Pancreas (tissue), 10 donors: ENCODE measurements at places on chromosomes 5 and 9.

GRCh38 chr5:76175821-76176403, 92.7 kb downstream of the SV2C start:
- no peak for DNase-seq

GRCh38 chr5:164005071-164005470, 499.7 kb downstream of the MAT2B start:
- DNase-seq = no peak

GRCh38 chr5:61704289-61704688, 372.2 kb downstream of the ZSWIM6 start:
- DNase-seq = no peak

GRCh38 chr5:168227973-168228615, 63.4 kb upstream of the WWC1 start:
- DNase-seq = no peak

- peak; percentile 32 for DNase-seq
Measured at GRCh38 chr5:1767524-1768282, 31.9 kb downstream of the MRPL36 start.

DNA sequence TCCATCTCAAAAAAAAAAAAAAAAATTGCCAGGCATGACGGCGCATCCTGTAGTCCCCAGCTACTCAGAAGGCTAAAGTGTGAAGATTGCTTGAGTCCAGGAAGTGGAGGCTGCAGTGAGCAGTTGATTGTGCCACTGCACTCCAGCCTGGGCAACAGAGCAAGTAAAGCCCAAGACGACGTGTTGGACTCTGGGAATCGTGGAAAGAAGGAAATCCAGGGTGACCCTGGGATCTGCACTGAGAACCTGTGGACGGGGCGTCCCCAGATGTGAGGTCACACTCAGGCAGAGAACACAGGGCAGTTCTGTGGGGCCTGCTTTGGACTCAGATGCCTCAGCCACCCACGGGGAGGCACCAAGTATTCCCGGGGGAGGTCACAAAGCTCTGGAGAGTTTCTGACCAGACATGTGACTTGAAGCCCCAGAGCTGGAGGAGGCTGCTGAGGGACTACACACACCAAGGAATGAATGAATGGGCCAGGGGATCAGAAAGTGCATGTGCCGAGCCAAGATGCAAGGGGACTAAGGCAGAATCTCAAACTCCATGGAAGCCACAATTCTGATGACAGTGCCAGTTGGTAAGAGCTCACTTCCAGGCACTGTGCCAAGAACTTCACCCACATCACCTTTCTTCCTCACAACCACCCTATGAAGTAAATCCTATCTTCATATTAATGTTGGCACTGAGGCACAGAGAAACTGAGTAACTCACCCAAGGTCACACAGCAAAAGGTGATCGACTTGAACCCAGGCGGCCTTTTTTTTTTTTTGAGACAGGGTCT, 12.9 kb downstream of the DYNC2I2 start:
- no peak for DNase-seq

- no peak for DNase-seq
Measured at GRCh38 chr9:79201636-79202035, 370.1 kb upstream of the TLE4 start.

DNA sequence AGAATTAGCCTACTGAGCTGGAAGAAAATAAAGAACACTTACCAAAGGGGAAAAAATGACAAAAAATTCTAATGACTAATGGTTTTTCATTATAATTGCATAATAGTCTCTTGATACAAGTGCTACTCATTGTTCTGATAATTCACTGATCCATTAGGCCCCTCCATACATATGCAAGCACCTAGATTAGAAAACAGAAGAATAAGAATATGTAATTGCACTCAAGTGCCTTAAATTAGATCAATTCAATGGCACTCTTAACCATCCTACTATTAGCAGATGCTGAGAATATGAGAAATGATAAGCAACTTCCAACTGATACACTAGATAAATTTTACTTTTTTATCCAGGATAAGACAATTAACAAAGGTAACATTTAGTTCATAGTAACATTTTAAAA, 440.9 kb upstream of the C9orf72 start:
- no peak for DNase-seq

GRCh38 chr5:124908581-124909451, 162.4 kb upstream of the ZNF608 start:
- DNase-seq = no peak

DNA sequence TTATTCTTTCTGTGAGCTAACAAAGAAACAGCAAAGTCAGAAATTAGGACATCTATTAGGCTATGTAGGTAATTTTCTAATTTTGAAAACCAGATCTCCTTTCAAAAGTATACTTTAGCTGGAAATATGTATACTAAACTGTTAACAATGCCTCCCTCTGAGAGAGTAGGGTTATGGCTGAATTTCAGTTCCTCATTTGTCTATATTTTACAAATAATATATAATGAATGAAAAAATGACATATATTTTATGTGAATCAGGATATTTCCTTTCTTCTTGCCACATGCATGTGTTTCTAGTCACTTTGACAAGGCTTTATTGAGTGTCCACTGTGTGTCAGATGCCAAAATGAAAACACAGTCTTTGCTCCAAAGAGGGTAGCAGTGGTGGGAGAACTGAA, 15.4 kb downstream of the HACD4 start:
- DNase-seq = no peak

DNA sequence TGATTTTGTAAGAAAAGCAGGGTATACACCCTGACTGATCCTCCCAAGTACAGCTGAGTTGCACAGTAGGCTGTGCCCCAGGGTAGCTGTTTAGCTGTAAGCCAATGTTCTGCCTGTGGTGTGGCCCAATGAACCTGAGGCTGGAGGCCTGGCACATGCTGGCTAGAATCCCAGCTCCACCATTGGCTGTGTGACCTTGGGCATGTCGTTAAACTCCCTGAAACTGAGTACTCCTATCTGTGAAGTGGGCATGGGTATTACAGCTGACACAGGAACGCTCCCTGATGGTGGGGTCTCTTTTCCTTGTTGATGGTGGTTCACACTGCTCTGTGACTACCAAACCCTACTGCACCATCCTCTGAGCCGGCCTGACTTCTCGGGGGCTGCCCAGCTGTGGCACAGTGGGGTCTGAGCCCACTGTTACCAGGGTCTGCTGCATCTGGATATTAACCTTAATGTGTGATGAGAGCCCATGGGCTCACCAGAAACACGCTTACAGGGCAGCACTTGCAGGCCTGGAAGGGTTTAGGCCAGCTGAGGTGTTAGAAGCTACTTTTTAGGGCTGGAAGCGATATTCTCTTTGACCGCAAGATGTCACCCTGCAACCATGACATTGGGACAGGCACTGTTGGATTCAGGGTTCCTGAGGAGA, 7.0 kb upstream of the GADD45G start:
- DNase-seq = no peak

GRCh38 chr5:178216779-178217178, 12.4 kb downstream of the HNRNPAB start:
- no peak for DNase-seq

DNA sequence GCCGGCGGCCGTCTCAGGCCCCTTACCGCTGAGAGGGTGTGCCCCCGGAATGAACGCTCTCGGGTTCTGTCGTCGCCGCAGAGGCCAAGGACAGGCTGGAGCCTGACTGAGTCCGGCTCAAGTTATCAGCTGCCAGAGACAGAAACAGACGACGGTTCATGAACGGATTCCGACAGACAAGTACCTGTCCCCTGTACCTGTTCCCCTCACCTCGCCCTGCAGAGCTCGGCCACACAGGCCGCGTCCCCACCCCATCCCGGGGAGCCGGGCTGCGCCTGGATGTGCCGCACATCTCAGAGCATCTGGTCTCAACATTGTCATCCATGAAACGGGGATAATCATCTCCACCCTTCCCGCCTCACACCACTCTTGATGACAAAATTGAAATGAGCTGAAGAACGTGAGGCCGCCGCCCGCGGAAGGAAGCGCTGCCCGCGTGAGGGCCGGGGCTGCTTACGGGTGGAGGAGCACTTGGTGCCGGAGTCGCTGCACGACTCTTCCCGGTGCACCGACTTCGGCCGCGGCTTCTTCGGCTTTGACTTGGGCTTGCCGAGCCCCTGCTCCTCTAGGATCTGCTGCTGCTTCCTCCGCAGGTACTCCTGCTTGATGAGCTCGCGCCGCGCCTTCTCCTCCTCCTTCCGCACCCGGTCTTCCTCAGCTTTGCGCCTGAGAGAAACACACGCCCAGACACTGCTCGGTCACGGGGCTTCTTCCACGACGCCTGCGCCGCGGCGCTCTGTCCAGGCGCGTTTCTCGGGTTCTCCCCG, 89.2 kb downstream of the CAMSAP1 start:
- DNase-seq = no peak

DNA sequence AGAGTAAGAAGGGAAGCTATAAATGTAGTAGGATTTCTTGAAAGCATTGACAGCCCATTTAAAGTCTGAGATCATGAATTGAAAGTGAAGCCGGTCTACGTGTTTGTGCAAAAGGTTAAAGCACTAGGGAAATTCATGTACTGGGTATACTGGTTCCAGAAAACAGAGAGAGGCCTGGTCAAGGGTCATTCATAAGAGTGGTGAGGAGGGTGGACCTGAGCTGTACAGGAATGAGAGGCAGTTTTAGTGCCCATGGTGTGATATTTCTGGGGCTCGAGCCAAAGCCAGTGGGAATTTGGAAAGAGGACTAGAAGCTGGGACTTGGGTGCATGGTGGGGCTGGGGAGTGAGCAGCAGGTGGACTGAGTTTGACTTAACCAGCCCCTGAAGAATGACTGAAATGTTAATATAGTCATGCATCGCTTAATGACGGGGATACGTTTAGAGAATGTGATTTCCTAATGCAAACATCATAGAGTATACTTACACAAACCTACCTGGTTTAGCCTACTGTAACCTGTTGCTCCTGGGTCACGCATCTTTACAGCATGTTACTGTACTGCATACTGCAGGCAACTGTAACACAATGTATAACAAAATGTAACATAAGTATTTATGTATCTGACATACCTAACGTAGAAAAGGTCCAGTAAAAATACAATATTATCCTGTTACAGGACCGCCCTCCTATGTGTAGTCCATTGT, 173.0 kb downstream of the MAST4 start:
- no peak for DNase-seq

- DNase-seq = peak; percentile 58
Measured at GRCh38 chr5:115262321-115263077, at the start of gene PGGT1B. TSS of gene PGGT1B (minus strand) at chr5:115262877. CDS start at chr5:115262851, 26 bp downstream.

- DNase-seq = no peak
Measured at GRCh38 chr5:150599281-150599680, 41.2 kb upstream of the SYNPO start.

DNA sequence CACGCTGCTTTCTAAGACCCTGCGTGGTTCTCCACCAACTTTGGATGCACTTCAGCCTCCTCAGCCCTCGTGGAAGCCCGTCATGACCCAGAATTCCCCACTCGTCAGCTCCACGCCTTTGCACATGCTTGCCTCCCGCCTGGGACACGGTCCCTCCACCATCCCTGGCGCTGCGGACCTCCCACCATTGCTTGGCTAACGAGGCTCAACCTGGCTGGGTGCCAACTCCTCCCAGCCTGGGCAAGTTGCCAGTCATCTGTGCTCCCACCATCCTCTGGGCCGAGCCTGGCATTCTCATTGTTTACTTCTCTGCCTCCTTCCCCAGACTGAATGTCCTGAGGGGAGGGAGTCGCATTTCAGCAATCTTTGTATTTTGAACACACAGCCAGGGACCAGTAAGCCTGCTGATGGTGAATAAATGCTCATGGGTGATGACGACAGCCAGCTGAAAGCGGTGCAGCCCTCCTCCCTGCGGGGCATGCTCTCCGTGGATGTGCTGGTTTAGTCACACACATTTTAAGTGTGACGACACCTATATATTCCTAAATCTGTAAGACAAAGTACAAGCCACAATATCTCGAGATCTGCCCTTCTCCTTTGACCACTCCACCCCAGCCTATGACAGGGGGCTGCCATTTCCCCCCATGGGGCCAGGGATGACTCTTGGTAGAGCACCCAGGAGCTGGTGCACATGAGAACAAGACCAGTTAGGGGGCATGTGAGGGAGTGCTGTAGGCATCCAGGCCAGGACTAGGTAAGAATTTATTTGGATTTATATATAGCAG, 37.6 kb downstream of the ANKRD33B start:
- DNase-seq = peak; percentile 35

DNA sequence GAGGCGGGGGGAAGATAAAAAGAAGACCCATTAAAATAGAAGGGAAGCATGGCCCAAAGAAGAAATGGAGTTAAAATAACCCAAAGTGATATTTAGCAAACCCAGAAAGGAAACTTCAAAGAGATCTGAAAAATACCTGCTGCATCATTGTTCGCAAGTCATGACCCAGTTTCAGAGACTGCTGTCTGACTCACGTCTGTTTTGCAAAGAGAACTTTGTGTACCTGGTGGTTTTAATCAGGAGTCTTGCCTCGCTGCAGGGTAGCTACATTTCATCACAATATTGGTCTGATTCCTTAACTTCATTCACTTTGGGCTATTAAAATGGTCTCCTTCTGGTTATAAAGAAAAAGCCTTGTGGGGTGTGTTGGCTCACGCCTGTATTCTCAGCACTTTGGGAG, 461.1 kb upstream of the DAP start:
- DNase-seq = no peak

- no peak for DNase-seq
Measured at GRCh38 chr5:1431021-1431811, 14.0 kb downstream of the SLC6A3 start.

DNA sequence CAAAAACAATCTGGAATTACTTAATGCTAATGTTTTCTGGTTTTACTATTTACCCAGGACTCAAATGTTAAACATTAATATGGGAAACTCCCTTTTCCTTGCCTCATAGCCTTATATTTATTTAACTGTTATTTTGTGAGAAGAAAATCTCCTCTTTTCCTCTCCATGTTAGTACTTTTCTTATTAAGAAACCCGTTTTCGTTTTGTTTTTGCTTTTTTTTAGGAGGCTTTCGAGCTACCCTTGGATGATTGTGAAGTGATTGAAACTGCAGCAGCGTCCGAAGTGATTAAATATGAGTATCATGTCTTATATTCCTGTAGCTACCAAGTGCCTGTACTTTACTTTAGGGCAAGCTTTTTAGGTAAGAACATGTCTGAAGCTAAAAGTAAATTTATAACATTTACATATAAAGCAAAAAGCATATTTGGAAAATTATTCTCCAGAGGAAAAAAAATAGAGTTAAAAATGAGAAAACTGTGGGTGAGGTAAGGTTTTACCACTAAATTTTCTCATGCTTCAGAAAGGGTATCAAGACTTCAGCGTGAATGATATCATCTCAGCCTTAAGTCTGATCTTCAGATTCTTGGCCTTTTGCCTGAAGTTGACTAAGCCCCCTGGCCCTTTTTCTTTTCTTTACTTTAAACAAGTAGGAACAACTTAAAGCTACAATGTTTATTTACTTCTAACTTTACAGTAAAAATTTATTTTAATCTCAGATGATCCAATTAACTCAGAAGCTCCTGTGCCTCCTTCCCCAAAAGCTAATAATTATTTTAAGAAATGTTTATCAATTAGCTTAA, 113.8 kb downstream of the RPS23 start:
- no peak for DNase-seq
